ENCODE measurements at places on chromosomes 3 and 15.

GRCh38 chr15:42090781-42091180 lies 3.6 kb downstream of the PLA2G4D start:
- DNase-seq: no peak

GRCh38 chr15:74136540-74136813 lies 6.1 kb downstream of the ISLR2 start:
- DNase-seq: no peak

DNA sequence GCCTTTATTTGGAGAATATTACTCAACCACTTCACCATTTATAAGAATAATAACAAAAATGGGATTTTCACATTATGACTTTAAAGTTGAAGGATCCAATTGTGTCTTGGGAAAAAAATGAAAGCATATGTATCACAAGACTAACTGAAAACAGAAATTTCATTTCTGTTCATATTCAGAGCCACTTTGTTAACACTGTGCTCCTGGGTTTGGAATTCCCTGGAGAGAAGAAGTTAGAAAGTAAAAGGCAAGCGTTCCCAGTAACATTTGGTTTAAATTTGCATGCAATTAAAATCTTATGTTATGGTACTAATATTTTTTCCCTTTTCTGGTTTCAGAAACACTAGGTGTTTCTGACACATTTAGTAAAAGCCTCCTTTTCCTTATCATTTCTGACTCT lies 230.8 kb downstream of the RBMS3 start:
- no peak for DNase-seq

GRCh38 chr15:39948817-39949216 lies 14.9 kb downstream of the EIF2AK4 start:
- no peak for DNase-seq

DNA sequence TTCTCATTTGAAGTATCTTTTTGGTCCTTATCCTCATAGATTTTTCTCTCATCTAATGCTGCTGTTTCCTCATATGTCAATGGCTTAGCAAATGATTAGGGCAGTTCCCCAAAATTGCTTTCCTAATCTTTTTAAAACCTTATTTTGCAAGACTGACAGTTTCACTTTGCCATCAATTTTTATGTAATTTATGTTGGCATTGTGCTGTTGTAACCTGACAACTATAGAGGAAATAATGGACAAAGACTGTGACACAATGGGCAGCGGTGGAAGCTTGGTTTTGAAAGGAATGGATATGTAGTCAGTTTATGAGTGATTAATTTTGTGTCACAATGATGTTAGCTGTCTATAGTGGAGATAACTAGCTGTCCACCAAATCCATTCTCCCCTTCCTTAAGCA lies 10.6 kb upstream of the SH3BP5 start:
- no peak for DNase-seq

DNA sequence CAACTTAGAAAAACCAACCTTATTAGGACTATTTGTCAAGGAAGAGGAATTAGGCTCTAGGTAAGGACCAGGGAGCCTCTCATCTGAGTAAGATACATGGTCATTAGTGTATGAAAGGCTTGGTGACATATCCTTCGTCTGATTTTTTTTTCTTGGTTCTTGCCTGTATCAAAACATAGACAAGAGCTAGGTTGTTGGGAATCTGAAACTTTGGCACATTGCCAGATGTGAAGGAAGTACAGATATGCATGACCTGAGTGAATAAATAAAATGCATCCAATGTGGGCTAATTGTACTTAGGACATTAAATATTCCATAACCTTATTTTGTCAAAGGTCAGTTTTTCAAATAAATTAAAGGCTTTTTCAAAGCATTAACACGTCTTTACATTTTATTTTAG lies 151.8 kb downstream of the SYNPR start:
- no peak for DNase-seq

- DNase-seq: peak; percentile 47
Measured at GRCh38 chr3:9397906-9398699, 688 bp downstream of the SETD5 start.

GRCh38 chr15:87155771-87156170 lies 1076.1 kb downstream of the AGBL1 start:
- no peak for DNase-seq

DNA sequence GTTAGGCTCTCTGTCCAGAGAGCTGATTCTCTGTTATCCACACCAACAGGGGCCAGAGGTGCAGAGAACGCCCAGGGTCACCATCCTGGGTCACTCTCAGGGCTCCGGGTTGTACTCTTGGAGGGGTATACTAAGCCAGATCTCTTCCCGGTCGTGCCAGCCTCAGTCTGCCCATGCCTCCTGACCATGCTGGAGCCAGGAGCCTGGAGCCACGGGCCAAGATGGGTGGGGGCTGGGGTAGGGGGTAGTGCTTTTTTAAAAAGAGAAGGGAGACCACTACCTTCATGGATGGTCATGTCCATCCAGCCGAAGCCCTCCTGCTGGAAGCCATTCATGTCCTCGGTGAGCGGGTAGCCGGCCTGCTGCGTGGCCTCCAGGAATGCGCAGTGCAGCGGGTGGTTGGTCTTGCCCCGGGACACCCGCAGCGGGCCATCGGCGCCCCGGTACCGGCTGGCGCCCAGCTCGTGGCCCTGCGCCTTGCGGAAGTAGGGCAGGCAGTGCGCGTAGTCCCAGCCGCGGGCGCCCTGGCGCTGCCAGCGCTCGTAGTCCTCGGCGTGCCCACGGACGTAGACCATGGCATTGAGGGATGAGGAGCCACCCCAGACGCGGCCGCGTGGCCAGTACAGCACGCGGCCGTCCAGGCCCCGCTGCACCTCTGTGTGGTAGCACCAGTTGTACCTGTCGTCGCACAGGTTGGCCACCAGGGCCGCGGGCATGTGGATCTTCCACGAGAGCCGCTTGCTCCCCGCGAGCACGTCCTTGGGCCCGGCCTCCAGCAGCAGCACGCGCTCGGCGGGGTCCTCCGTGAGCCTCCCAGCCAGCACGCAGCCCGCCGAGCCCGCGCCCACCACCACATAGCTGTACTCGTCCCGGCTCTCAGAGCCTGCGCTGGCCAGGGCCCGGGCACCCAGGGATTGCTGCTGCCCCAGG lies 22.9 kb downstream of the CHDH start:
- DNase-seq: no peak

DNA sequence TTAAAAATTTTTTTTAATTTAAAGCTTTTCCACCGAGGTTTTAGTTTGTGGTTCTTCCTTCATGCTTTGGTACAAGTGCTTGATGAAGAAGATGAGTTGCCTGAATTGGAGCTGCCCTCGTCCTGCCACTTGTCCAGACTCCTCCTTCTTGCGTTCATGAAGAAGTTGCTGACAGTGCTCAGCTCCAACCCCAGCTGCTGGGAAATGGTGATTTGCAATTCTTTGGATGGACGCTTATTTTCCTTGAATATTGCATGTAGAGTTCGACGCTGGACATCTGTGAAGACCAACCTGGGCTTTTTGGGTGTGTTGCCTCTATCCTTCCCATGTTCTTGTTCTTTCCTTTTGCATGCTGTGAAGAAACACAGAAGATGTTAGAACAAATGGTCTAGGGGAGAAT lies 32.6 kb downstream of the ONECUT1 start:
- DNase-seq: no peak

GRCh38 chr15:91898843-91899242 lies 45.3 kb downstream of the SLCO3A1 start:
- DNase-seq: no peak

DNA sequence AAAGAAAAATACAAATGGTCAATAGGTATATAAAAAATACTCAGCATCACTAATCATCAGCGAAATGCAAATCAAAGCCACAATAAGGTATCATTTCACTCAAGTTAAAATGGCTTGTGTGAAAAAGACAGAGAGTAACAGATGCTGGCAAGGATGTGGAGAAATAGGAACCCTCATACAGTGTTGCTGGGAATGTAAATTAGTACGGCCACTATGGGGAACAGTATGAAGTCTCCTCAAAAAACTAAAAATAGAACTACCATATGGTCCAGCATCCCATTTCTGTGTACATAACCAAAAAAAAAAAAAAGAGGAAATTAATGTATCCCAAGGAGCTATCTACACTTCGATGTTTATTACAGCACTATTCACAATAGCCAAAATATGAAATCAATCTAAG lies 98.1 kb upstream of the TGFBR2 start:
- DNase-seq: no peak

DNA sequence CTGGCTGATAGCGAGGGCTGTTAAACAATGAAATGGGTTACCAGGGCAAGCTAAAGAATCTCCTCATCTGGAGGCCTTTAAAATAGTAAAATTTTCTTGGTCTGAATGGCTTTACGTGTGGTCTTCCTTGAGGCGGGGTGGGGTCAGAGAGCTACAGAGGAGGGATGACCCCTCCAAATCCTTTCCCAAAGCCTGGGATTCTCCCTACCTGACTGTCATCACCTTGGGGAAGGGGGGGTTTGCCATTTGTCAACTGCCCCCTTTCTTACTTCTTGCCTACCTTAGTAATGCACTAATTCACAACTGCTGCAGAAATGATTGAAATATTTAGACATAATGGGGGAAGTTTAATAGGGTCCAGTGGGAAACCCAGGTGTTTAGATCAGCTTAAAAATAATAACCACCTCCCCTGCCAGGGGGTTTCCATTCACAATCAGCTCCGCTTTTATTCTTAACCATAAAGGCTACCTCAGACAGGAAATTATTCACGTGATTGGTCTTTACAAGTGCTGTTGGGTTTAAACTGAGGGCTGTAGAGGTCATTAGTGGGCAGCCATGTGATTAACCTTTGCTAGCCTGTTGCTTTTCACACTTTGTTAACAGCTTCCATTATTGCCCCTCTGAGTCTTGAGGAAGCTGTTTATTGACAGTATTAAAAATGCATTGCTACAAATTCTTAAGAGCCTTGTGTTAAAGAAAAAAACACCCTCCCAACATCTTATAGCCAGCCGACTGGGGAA lies 276.5 kb upstream of the ATP11B start:
- no peak for DNase-seq

DNA sequence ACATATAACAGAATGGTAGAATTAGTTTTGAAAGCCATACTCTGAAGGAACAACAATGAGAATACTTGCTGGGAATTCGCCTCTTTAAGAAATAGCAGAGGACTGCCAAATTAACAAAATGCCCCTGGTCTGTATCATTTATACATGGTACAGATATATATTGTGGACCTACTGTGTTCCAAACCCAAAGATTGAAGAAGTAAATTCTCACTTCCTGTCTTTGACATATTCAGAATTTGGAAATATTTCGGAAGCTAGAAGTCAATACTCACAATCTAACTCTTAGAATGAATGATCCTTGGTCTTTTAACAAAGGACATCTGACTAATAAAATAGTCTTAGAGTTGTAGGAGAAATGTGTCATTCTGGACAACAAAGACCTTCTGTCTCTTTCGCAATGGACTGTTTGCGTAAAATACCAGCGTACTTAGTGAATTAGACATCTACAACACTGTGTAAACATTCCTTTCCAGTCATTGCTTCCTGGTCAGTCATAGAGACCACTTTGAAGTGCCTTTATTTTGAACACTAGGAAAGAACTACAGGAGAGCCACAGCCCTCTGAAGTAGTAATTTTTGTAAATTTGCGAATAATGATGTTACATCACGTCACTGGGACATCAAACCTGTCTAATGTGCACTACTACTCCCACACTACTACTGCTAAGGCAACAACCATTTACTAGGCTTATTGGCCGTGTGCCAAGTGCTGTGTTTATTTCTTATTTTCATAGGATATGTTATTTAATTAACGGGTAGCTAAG lies 68.0 kb downstream of the CHL1 start:
- DNase-seq: peak; percentile 62

- DNase-seq: no peak
Measured at GRCh38 chr3:40770061-40770460, 245.3 kb downstream of the ZNF621 start.
